Activated B cell treated with CpG ODN at 0.5 μM for 24 hours (primary cell): ENCODE measurements at places on chromosomes 5 and 9. TPM values are rescaled to one million over a fixed set of nuclear protein-coding genes. Genes with fewer than 3 reads are reported as not detected.

DNA sequence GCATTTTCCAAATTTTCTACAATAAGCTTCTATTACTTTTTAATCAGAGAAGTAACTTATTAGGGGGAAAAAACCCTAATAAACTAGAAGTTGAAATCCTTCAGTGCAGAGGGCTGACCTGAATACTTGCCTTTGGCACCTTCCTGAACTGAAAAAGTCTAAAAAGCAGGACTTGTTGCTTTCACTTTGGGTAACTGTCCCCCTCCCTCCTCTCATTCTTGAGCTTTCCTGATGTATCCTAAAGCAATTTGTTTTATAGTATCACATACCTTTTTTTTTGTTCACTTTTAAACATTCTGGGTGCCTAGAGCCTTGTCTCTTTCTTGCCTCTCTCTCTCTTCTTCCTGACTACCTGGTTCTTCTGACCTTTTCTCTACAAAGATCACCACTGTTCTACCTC is 64.0 kb upstream of the ERBIN start:
- no peak for DNase-seq

DNA sequence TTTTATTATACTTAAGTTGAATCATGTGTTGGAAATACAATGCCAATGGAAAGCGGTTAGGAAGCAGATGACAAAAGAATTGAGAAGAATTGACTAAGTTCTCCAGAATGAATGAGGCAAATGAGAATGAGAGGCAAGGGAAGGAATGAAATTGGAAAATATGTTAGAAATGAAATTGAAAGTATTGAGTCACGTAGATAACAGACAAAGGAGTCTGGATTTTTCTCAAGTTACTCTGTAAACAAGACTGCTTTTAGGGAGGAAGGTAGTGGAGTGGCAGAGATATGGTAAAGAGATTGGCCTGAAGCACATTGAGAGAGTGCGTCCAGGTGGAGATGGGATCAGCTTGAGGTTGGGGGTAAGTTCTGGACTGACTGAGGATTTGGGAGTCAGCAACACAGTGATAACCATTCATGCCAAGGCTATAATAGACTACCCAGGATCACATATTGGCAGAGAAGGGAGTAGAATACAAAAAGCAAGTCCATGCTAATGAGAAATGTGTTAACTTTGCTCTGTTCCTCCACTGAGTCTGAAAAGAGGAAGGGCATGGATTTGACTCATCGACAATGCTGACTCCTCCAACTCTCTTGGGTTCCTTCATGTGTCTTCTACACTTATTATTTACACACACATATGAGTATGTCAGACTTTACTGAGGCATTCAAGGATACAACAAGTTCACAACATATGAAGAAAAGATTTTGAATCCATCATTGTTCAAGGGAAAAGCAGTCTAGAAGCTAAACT is 814.2 kb upstream of the ZNF608 start:
- DNase-seq: no peak

DNA sequence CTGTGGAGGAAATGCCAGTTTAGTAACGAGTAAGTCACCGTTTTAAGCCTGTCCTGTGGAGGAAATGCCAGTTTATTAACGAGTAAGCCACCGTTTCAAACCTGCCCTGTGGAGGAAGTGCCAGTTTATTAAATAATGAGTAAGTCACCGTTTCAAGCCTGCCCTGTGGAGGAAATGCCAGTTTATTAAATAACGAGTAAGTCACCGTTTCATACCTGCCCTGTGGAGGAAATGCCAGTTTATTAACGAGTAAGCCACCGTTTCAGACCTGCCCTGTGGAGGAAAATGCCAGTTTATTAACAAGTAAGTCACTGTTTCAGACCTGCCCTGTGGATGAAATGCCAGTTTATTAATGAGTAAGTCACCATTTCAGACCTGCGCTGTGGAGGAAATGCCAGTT is 18.9 kb upstream of the PDCD6 start:
- no peak for DNase-seq

DNA sequence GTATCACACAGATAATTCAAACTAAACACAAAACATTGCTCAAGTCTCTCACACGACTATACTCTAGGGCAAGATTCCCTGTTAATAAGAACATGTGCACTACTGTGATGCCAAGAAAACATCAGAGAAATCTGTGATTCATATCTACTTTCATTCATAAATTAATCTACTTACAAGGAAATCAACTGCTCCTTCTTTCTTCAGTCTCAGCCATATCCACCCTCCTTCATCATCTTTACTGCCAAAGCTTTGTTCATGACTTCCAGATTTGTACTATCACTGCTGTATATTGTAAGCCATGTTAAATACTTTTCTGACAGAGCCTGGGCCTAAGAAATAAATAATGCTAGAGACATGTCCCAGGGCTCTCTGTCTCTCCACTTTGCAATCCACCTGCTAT is 35.1 kb downstream of the CTNNAL1 start:
- no peak for DNase-seq

GRCh38 chr5:178207917-178208280 is 3.6 kb downstream of the HNRNPAB start:
- no peak for DNase-seq

DNA sequence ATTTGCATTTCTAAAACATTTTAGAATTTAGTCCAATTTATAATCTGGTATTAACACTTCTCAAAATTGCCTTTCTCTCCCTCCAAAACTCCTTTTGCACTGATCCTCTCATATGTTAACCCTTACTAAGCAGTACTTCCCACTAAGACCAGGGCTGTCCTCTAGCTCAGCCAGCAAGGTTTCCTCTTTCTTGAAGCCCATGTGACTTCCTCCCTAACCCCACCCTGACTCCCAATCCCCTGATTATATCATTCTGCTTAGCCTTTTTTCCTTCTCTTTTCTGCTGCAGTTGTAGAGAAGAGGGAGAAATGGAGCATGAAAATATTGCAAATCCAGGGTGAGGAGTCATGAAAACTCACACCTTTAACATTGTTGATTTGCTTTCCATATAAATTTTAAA is 241.7 kb downstream of the MCTP1 start:
- no peak for DNase-seq

DNA sequence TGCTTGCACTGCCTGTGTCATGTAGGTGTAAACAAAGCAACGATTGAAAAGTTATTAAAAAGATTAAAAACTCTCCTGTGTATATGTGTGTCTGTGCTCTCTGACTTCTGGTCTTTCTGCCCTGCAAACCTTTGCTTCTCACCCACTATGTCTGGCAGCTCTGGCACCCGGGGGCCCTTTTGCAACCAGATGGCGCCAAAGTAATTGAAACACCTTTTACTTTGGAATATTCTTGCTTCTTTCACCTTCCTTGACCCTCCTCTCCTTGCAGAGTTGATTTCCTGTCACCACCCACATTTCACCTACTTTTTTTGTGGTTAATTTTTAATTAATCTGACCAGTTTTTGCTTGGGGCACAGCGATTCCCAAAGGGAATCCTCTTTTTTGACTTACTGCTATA is 275.5 kb downstream of the ARHGEF28 start:
- DNase-seq: no peak

GRCh38 chr5:35115920-35116319 is 68.2 kb upstream of the AGXT2 start:
- DNase-seq: no peak

DNA sequence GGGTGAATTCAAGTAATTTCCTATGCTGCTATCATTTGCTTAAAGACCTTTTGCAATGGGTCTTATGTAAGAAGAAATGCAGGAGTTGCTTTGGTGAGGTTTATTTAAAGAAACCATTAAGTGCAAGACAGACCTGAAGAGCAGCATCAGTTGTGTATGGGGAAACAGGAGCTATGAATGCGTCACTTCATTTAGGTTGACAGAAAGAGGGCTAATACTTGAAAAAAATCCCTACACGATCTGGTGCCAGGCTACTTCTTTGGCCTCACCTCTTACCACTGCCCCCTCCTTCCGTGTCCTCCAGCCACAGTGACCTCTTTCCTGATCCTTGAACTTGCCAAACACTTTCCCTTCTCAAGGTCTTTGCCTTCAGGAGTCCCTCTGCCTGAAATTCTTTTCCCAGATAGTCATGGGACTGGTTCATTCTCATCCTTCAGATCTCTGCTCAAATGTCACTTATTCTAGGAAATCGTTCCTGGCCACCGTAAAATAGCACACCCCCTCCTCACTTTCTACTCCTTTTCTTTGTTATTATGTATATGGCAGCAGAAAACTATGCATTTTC is 1.4 kb upstream of the JAK2 start:
- DNase-seq: no peak

DNA sequence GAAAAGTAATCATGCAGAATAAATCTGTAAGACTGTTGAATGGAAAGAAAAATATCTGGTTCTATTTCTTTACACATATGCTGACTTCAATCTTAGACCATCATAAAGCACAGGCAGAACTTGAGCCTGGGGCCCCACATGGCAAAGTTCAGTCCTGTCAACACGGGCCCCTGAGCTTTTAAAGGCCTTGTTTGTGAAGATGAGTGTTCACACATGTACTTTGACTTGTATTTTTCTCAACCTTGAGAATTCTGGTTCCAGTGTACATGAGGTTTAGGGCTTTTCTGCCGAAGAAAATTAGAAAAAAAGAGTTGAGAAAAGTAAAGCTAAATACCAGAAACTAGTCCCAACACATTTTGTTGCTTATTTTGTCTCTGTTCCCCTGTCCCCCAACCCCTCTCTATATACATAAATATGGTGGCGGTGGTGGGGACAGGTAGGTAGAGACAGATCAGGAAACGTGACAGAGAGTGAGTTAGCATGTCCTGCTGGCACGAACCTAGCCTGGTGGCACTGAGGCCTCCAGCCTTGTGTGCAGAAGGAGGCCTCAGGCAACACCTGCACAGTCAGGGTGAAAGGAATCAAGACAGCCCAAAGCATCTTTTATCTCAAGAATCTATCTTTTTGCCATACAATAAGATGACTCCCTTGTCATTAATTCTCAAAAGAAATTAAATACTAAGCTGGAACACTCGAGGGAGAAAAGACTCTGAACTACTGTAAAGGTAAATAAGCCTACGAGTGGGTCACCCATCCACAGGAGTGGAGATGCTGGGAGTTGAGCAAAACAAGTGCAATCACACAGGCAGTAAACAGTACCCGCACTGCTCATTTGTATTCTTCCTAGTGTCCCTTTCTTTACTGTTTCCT is 22.9 kb downstream of the LIFR start:
- no peak for DNase-seq

- DNase-seq: no peak
Measured at GRCh38 chr9:74645007-74645639, 148.0 kb downstream of the RORB start.

GRCh38 chr9:108662956-108663355 is 192.8 kb downstream of the ACTL7B start:
- DNase-seq: no peak

DNA sequence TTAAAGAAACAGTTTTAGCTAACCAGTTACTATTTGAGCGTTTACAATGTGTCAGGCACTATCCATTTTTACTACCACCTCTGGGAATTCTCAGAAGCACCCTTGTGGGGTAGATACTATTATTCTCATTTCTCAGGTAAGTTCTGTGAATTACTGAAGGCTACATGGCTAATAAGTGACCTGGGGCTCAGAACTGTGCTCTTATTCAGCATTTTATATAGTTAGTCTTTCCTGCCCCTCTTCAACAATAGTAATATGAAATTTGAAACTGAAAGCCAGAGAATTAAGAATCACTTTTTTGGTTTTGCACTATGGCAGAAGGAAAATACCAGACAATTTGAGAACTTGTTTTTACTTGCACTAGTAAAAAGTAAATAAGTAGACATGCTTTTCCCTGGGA is 11.8 kb downstream of the ELL2 start:
- DNase-seq: no peak

- DNase-seq: no peak
Measured at GRCh38 chr9:69171049-69171448, 3.0 kb upstream of the TJP2 start.

- DNase-seq: no peak
Measured at GRCh38 chr9:4490705-4491625, 697 bp downstream of the SLC1A1 start.

DNA sequence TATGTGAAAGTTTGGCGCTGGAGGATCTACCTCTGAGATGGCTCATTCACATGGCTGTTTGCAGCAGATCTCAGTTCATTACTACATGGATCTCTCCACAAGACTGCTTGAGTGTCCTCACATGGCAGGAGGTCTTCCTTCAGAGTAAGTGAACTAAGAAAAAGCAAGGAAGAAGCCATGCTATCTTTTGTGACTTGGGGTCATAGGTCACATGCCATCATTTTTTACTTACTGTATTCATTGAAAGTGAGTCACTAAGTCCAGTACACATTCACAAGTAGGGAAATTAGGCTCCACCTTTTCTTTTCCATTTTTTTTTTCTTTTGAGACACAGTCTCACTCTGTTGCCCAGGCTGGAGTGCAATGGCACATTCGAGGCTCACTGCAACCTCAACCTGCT is 8.7 kb upstream of the CDKN2AIPNL start:
- DNase-seq: no peak

- DNase-seq: no peak
Measured at GRCh38 chr5:4335078-4335477, 739.4 kb downstream of the IRX1 start.

- no peak for DNase-seq
Measured at GRCh38 chr5:100709771-100710170, 174.6 kb downstream of the FAM174A start.

The GABRA6 gene
- total RNA-seq: not detected in 2 replicates

The LRRC19 gene
- not detected in 2 replicates for total RNA-seq

The TMEFF1 gene
- 0.29 TPM in 1 of 2 replicates, not detected in the other for total RNA-seq

The IL5 gene
- not detected in 2 replicates for total RNA-seq

The PALM2AKAP2 gene
- total RNA-seq: not detected in 2 replicates

The BTNL9 gene
- 24.3 and 27.6 TPM in 2 replicates for total RNA-seq

The PCDHA12 gene
- total RNA-seq: not detected in 2 replicates

The GHR gene
- not detected in 2 replicates for total RNA-seq

The RETREG1 gene
- 3.3 and 3.5 TPM in 2 replicates for total RNA-seq
